ENCODE measurements at places on chromosomes 6 and 20.
A peak's percentile ranks its signal among the peaks of the same experiment; 100 is the strongest.

DNA sequence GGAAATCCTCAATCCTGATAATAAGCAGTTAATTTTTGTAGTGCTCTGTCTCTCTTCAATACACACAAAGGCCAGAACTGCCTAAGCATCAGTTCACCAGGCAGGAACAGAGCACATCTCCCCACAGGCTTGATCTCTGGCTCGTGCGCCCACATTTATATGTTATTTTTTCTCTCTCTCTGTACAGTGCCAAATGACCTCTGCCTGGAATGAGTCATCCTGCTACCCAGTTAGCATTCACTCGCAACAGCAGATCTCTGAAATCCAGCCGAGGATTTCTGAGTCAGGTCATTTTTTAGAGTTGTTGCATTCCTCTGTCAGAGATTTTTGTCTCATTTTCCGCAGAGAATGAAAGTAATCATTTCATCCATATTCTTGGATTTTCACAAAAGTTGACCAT is 107.1 kb downstream of the COL12A1 start:
- peak; percentile 99 for DNase-seq

DNA sequence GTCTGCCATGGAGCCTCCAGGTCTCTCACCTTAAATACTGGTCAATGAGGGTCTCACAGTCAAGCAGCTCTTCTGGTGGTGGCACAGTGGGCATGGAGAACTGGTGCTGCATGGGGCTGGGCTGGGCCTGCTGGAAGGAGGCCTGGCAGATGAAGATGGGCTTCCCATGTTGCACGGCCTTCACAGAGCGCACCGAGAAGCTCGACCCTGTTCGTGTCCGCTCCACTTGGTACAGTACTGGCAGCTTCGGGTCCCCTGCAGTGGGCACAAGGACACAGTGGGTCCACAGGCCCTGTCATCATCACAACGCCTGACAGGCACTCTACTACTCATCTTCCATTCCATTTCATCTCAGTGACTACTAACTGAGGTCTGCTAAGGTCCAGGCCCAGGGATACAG is 8.8 kb downstream of the ACOT8 start:
- no peak for DNase-seq

- DNase-seq, result peak; percentile 49
These were observed 403.9 kb upstream of the SULF2 start for GRCh38 chr20:48189181-48189580.

DNA sequence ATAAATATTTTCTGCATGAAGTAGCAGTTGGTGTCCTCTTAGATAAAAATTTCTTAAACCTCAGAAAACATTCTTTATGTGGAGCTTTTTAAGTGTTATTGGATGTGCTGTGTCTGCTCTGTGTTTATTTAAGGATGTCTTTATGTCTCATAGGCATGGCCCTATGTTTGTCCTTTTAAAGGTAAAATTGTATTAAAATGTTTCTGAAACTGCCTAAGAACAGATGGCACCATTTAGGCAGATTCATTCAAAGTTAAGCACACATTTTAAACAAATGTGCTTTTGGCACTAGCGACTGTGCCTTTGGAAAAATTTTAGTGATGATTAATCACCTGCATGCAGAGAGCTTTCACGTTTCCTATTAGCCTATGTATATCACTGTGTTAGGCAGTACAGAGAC is 125.2 kb downstream of the KIF6 start:
- no peak for DNase-seq

- peak; percentile 46 for DNase-seq
These were observed 39.4 kb upstream of the RGS17 start for GRCh38 chr6:153170511-153170910.
